ENCODE measurements at places on chromosomes 7 and 10. TPM values are rescaled to one million over a fixed set of nuclear protein-coding genes. Genes with fewer than 3 reads are reported as not detected.

The GNAT3 gene
- not detected for total RNA-seq

The LIPM gene
- not detected for total RNA-seq

The UPK3B gene
- 0.49 TPM for total RNA-seq

The FOXI2 gene
- total RNA-seq = 0.08 TPM

The OLAH gene
- not detected for total RNA-seq

The RBAK gene
- 8.4 TPM for total RNA-seq

The SYT15B gene
- 0.93 TPM for total RNA-seq

The HSPB1 gene
- 2,037 TPM for total RNA-seq

The UCMA gene
- total RNA-seq = not detected

The SLC18A3 gene
- total RNA-seq = not detected

The VAX1 gene
- not detected for total RNA-seq
